Mononuclear cell (primary cell): ENCODE measurements at places on chromosomes 11 and 22. TPM values are rescaled to one million over a fixed set of nuclear protein-coding genes. Genes with fewer than 3 reads are reported as not detected.

The PRR33 gene
- not detected for total RNA-seq

The IL17REL gene
- total RNA-seq = not detected

The PKDREJ gene
- under 0.01 TPM for total RNA-seq

The KRTAP5-9 gene
- not detected for total RNA-seq

The ZNF214 gene
- not detected for total RNA-seq

The SLC22A6 gene
- total RNA-seq = not detected

The HDAC10 gene
- total RNA-seq = 36.4 TPM

The HPS4 gene
- total RNA-seq = 56.8 TPM
